ENCODE measurements at places on chromosomes 16 and 17. TPM values are rescaled to one million over a fixed set of nuclear protein-coding genes. Genes with fewer than 3 reads are reported as not detected.
A peak's percentile ranks its signal among the peaks of the same experiment; 100 is the strongest.

- no peaks in the 10 kb centered on the region for H3K36me3 ChIP-seq
- no peak overlapping the region for H3K4me3 ChIP-seq
- H3K27ac ChIP-seq, result no peak overlapping the region
Observed at GRCh38 chr16:77674888-77675287, 47.4 kb upstream of the NUDT7 start.

DNA sequence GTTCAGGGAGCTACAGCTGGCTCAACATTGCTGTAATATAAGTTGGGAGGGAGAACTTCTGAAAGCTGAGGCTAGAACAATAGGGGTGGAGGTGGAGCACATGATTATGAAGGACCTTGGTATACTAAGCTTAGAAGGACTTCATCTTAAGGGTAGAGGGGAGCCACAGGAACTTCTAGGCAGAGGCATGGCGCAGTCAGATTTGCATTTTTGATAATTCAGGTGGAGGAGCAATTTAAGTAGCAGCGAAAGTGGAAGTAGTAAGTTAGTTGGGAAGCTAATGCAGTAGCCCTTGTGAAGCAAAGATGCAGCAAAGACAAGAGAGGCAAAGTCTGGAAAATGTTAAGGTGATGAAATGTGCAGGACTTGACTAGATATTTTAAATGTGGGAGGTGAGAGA lies 144.1 kb downstream of the SPECC1 start:
- DNase-seq, result no peak
- no peaks in the 10 kb centered on the region for H3K36me3 ChIP-seq
- H3K27me3 ChIP-seq, result peaks cover 7% of the 10 kb centered on the region
- peaks cover 9% of the 10 kb centered on the region for H3K4me1 ChIP-seq

GRCh38 chr17:8659758-8660410 lies 29.4 kb upstream of the MYH10 start:
- H3K27me3 ChIP-seq, result peaks cover 1% of the 10 kb centered on the region
- no peak for DNase-seq
- H3K4me3 ChIP-seq, result no peak overlapping the region
- H3K36me3 ChIP-seq, result peaks cover 7% of the 10 kb centered on the region
- H3K27ac ChIP-seq, result no peak overlapping the region
- peaks cover 11% of the 10 kb centered on the region for H3K4me1 ChIP-seq

GRCh38 chr17:43309505-43310332 lies 75.9 kb upstream of the RNU2-1 start:
- H3K27ac ChIP-seq, result no peak overlapping the region
- H3K36me3 ChIP-seq, result no peaks in the 10 kb centered on the region
- no peak overlapping the region for H3K4me3 ChIP-seq
- no peak for DNase-seq
- no peaks in the 10 kb centered on the region for H3K27me3 ChIP-seq
- H3K4me1 ChIP-seq, result no peaks in the 10 kb centered on the region

- peaks cover 6% of the 10 kb centered on the region for H3K4me1 ChIP-seq
- no peak overlapping the region for H3K27ac ChIP-seq
- no peak for DNase-seq
- H3K36me3 ChIP-seq, result no peaks in the 10 kb centered on the region
Observed at GRCh38 chr17:78568494-78569115, 8.6 kb downstream of the DNAH17 start.

DNA sequence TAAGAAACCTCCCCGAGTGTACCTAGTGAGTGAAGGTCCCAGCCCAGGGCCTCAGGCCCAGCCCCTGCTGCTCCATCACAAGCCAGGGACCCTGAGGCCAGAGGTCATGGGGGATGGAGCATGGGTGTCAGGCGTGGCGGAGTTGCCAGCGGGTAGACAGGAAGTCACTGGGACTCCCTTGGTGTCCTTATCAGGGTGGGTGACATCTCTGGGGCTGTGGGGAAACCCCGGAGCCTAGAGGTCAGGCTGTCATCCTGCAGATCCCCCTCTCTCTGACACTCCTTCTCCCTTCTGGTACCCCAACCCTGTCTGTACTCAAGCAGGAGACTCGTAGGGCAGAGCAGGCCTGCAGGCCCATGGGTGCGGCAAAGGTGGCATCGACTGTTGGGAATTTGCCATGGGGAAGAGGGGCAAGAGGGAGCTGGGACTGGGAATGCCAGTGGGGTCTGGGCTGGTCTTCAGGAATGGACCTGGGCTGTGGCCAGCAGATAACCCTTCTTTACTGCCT lies 10.8 kb upstream of the ADGRG1 start:
- peak; percentile 31 for DNase-seq
- H3K4me3 ChIP-seq, result no peak overlapping the region
- H3K27ac ChIP-seq, result peak overlapping the region; percentile 94
- H3K36me3 ChIP-seq, result no peaks in the 10 kb centered on the region
- peaks cover 43% of the 10 kb centered on the region for H3K4me1 ChIP-seq

DNA sequence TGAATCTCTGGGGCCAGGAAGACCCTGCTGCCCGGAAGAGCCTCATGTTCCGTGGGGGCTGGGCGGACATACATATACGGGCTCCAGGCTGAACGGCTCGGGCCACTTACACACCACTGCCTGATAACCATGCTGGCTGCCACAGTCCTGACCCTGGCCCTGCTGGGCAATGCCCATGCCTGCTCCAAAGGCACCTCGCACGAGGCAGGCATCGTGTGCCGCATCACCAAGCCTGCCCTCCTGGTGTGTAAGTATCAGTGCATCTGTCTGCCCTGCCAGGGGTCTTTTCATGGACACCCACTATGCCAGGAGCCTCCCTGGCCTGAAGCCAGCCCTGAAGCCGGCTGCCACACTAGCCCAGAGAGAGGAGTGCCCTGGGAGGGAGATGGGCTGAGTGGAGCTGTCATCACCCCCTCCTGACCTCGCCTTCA lies at the start of gene CETP:
CETP (plus strand) TSS at position 100 of the 431 bp plus-strand sequence; CDS start at position 130, 30 bp downstream.
- H3K4me3 ChIP-seq, result no peak within 1 kb of the TSS
- no peaks in the 10 kb centered on the region for H3K36me3 ChIP-seq
- DNase-seq, result no peak
- H3K27ac ChIP-seq, result no peak within 1 kb of the TSS
- peaks cover 12% of the 10 kb centered on the region for H3K4me1 ChIP-seq

GRCh38 chr16:15466886-15467781 lies 32.7 kb downstream of the BMERB1 start:
- no peak for DNase-seq
- no peaks in the 10 kb centered on the region for H3K36me3 ChIP-seq

DNA sequence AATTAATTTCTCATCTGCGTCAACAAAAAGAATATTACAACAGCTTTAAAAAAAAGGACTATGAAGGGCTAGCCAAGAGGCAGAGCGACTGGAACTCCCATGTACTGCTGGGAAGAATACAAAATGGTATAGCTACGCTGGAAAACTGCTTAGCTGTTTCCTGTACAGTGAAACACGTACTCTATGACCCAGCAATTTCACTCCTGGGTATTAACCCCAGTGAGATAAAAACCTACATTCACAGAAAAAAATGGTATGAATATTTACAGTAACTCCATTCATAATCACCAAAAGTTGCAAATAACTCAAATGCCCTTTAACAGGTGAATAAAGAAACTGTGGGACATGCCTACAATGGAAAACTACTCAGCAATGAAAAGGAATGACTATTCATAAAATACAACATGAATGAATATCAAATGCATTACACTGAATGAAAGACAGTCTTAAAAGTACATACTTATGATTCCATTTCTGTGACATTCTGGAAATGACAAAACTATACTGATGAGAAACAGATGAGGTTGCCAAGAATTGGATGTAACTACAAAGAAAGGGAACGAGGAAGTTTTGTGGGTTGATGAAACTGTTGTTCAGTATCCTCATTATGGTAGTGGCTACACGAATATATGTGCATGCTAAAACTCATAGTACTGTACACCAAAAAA lies 27.6 kb downstream of the CMTM4 start:
- DNase-seq, result no peak
- no peaks in the 10 kb centered on the region for H3K27me3 ChIP-seq
- H3K4me3 ChIP-seq, result no peak overlapping the region
- no peaks in the 10 kb centered on the region for H3K4me1 ChIP-seq

DNA sequence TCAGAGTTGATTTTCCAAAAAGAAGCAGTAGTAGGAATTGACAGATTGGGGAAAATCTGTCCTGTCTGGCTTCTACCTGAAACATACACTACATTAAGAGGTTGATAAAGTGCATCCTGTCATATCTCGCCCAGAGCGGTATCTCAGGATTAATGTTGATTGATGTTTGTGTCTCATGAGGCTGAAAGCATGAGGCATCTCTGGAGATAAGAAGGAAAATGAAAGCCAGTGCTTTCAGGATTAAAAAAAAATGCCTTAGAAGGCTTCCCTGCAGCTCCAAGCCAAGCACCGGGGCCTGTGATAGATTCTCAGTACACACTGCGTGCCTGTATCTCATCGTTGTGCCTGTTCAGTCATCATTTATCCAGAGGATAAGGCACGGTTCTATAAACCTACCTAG lies 26.4 kb upstream of the CD300E start:
- peaks cover 13% of the 10 kb centered on the region for H3K27me3 ChIP-seq
- no peak for DNase-seq
- H3K4me3 ChIP-seq, result no peak overlapping the region
- H3K4me1 ChIP-seq, result peaks cover 22% of the 10 kb centered on the region
- H3K27ac ChIP-seq, result peak overlapping the region; percentile 31
- no peaks in the 10 kb centered on the region for H3K36me3 ChIP-seq

DNA sequence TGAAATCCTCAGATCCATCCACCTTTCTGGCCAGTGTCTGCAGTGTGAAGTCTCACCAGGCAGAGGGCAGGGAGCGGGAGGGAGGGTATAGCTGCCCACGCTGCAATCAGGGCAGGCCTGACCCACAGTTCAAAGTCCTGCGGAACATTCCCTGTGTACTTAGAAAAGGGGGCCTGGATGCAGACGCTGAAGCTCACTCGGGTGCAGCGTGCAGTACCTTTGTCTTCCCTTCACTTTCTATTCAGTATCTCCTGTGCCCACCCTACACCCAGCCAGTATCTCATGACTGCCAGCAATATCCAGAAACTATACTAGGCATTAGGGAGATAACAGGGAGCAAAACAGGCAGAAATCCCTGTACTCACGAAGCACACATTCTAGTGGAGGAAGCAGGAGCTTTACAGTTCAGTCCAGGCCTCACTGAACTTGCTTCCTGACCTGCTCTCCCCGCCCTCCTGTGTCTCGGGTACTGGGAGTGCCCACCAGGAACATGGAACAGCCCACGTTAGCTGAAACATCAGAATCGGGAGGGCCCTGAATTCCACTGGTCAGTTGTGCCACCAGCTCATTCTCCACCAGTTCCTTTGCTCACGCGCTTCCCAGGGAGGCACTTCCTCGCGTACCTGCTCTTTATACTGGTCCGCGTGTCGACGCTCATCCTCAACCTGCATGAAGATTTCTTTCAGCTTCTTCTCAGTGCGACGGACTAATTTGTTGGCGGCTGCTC lies 42.2 kb downstream of the NDEL1 start:
- H3K27ac ChIP-seq, result no peak overlapping the region
- no peak for DNase-seq
- no peak overlapping the region for H3K4me3 ChIP-seq
- H3K4me1 ChIP-seq, result no peaks in the 10 kb centered on the region
- H3K27me3 ChIP-seq, result no peaks in the 10 kb centered on the region
- peaks cover 58% of the 10 kb centered on the region for H3K36me3 ChIP-seq

GRCh38 chr17:64975318-64976087 lies 56.2 kb upstream of the LRRC37A3 start:
- H3K4me3 ChIP-seq, result peak overlapping the region; percentile 90
- no peaks in the 10 kb centered on the region for H3K27me3 ChIP-seq
- peak overlapping the region; percentile 97 for H3K27ac ChIP-seq

DNA sequence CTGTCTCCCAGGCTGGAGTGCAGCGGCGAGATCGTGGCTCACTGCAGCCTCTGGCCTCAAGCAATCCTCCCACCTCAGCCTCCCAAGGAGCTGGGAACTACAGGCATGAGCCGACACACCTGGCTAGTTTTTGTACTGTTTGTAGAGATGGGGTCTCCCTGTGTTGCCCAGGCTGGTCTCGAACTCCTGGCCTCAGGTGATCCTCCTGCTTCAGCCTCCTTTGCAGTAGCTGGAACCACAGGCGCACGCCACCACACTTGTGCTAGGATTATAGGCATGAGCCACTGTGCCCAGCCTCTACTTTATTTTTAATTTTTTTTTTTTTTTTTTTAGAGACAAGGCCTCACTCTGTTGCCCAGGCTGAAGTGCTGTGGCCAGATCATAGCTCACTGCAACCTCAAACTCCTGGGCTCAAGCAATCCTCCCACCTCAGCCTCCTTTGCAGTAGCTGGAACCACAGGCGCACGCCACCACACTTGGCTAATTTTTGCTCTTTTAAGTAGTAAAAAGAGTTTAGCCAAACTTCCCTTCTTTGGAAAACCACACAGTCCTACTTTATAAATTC lies 4.4 kb downstream of the NTAN1 start:
- no peak overlapping the region for H3K4me3 ChIP-seq
- no peaks in the 10 kb centered on the region for H3K27me3 ChIP-seq
- peaks cover 10% of the 10 kb centered on the region for H3K4me1 ChIP-seq
- H3K36me3 ChIP-seq, result peaks cover 9% of the 10 kb centered on the region
- H3K27ac ChIP-seq, result no peak overlapping the region

DNA sequence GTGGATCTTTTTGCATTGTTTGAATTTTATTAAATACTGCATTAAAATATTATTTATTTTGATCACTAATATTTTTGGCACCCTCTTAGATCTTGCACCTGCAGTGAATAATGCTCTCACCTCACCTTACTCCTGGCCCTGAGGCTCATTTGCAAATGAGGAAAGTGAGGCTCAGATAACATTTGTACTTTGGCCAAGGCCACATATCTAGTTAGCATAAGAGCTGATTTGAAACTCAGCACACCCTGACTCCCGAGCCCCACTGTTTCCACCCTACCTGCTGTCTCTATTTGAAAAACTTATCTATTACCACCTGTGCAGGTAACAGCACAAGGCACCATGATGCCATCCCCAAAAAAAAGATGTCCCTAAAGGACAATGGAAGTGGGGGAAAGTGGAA lies 358.7 kb upstream of the MAF start:
- H3K36me3 ChIP-seq, result no peaks in the 10 kb centered on the region
- peaks cover 30% of the 10 kb centered on the region for H3K27me3 ChIP-seq
- H3K27ac ChIP-seq, result no peak overlapping the region
- no peaks in the 10 kb centered on the region for H3K4me1 ChIP-seq

DNA sequence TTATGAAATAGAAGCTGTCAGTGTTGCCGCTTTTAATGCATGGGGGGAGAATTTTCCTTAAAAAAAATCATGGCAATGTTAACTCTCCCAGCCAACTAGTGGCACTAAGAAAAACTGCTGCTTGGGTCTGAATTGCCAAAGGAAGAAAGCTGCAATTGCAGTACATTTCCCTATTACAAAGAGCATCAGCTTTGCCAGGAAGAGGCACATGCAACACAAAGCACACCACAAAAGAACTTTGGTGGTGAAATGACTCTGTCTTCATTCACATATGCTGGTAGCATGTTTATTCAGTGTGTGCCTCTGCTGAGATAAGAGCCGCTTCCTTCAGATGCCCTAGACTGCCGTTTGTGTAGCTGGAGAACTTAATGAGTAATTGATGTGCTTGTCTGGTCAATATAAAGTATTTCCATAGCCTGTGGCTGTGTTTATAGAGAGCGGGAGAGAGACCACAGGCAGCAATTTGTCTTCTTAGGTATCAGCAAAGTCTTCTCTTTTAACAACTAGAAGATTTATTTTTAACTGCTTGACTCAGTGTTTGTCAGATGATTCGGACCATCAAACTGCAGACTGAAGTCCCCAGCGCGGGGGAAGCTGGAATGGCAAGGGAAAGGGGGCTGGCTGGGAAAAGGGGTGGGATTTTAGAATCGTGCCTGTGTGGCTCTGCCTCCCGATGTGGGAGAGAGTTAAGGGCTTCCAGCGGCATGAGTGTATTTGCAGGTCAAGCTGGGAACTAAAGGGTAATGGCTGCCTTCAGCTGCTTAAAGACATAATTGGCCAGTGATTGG lies 115.1 kb downstream of the MRTFB start:
- peak overlapping the region; percentile 74 for H3K27ac ChIP-seq
- no peaks in the 10 kb centered on the region for H3K27me3 ChIP-seq
- H3K4me1 ChIP-seq, result peaks cover 65% of the 10 kb centered on the region
- DNase-seq, result no peak

KRTAP4-3 gene
- not detected for total RNA-seq

ASPHD1 gene
- total RNA-seq, result 14.2 TPM

EFCAB13 gene
- total RNA-seq, result 4.8 TPM

Data from mesothelial cell of epicardium (in vitro differentiated cells).